ENCODE measurements at places on chromosomes 12 and 14.

GRCh38 chr12:42892702-42893551, 303.4 kb upstream of the PRICKLE1 start:
- DNase-seq = no peak

- DNase-seq = no peak
Measured at GRCh38 chr14:79856381-79856780, 354.9 kb downstream of the DIO2 start.

DNA sequence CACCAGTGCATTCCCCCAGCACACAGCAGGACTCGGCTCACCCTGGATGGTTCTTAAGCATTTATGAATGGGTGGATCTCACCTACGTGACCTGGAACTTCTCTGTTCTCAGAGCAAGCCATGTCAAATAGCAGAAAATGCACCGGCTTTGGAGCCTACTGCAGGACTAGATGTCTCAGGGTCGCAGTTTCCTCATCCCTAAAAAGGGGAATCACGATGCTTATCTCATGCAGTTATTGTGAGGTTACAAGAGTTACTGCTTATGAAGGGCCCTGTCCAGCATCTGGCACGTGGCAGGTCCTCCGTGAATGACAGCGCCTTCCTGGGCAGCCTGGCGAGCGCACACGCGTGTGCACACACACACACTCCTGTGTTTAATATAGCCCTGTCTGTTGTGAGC, 128.5 kb downstream of the ETV6 start:
- DNase-seq = no peak

GRCh38 chr12:13060581-13060980, 16.4 kb downstream of the FAM234B start:
- no peak for DNase-seq

DNA sequence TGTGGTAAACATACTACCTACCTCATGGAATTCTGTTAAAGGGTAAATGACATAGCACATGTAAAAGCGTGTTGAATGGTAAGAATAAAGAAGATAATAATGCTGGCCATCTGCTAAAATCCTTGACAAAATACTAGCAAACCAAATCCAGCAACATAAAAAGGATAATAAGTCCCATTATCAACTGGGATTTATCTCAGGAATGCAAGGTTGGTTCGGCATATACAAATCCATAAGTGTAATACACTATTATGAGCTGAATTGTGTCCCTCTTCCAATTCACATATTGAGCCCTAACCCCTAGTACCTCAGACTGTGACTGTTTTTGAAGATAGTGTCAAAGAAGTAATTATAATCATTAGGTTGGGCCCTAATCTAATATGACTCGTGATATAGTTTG, 37.4 kb downstream of the YEATS4 start:
- no peak for DNase-seq

- no peak for DNase-seq
Measured at GRCh38 chr12:6171409-6172015, 28.7 kb upstream of the CD9 start.

- no peak for DNase-seq
Measured at GRCh38 chr12:67609226-67609870, 39.2 kb upstream of the DYRK2 start.

- no peak for DNase-seq
Measured at GRCh38 chr12:114165921-114166320, 199.8 kb upstream of the RBM19 start.

DNA sequence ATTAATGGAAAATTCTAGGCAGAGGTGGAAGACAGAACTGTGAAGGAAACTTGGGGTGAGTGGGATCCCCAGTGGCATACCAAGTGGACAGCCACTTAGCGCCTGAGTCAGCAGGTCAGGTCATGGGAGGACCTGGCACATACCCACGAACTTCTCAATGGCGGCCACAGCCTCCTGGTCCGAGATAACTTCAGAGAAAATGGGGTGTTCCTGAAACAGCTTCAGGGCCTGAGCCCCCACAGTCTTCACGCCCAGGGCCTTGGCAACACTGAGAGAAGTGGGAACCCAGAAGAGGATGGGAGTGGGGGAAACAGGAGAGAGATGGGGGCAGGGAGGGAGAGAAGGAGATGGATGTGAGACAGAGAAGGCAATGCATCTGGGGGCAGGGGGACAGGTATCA, 9.9 kb downstream of the SDS start:
- DNase-seq = no peak

DNA sequence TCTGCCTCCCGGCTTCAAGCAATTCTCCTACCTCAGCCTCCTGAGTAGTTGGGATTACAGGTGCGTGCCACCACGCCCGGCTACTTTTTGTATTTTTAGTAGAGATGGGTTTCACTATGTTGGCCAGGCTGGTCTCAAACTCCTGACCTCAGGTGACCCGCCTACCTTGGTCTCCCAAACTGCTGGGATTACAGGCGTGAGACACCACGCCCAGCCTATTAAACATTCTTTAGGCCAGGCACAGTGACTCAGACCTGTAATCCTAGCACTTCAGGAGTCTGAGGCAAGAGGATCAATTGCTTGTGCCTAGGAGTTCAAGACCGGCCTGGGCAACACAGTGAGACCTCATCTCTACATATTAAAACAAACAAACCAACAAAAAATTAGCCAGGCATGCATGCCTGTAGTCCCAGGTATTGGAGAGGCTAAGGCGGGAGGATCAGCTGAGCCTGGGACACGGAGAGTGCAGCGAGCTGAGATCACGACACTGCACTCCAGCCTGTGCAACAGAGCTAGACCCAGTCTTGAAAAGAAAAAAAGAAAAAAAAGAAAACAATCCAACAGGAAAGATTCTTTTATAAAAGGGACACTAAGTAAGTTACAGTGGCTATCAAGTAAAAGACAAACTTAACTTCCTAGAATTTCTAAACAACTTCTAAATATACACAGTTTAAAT, 70.2 kb downstream of the HECTD1 start:
- DNase-seq = no peak

DNA sequence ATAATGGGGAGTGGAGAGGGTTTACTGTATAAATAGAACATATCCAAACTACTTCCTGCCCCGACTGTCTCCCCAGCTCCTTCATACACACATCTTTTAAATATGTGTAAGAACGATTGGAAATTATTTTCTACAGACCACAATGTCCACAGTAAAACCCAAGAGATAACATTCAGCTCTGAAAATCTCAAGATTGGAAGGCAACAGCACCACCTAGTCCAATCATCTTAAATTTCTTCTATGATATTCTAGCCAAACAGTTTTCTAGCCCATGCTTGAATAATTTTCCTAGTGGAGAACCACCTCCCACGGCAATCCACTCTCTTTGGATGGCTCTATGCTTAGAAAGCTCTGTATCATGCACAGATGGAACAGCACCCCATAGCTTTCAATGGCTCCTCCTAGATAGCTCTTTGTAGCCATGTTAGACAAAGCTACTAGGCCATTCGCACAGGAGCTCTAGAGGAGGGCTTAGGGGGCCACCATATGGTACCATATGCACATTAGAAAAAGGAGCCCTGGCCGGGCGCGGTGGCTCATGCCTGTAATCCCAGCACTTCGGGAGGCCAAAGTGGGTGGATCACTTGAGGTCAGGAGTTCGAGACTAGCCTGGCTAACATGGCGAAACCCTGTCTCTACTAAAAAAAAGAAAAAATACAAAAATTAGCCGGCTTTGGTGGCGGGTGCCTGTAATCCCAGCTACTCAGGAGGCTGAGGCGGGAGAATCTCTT, 18.1 kb downstream of the VDR start:
- DNase-seq = no peak

Data from esophagus squamous epithelium (tissue), 5 donors.